Stimulated activated CD4-positive, alpha-beta T cell treated with anti-CD3 and anti-CD28 coated beads, Interleukin-2, amount 100 ng/mL, for 24 hours (primary cell): ENCODE measurements at places on chromosomes 1 and 21.

GRCh38 chr1:42198251-42198650 is 33.7 kb upstream of the GUCA2A start:
- no peak for DNase-seq

DNA sequence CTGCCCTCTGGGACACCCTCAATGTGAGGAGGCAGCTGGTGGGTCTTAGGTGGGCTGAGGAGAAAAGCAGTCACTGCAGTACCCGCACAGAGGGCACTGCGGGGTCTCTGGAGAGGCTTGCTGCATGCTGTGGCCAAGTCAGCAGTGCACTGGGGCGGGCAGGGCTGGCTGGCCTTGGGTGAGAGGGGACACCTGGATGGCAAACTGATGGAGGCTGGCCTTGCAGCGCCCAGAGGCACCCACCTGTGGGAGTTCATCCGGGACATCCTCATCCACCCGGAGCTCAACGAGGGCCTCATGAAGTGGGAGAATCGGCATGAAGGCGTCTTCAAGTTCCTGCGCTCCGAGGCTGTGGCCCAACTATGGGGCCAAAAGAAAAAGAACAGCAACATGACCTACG is 3.2 kb downstream of the ELF3 start:
- DNase-seq, result no peak

DNA sequence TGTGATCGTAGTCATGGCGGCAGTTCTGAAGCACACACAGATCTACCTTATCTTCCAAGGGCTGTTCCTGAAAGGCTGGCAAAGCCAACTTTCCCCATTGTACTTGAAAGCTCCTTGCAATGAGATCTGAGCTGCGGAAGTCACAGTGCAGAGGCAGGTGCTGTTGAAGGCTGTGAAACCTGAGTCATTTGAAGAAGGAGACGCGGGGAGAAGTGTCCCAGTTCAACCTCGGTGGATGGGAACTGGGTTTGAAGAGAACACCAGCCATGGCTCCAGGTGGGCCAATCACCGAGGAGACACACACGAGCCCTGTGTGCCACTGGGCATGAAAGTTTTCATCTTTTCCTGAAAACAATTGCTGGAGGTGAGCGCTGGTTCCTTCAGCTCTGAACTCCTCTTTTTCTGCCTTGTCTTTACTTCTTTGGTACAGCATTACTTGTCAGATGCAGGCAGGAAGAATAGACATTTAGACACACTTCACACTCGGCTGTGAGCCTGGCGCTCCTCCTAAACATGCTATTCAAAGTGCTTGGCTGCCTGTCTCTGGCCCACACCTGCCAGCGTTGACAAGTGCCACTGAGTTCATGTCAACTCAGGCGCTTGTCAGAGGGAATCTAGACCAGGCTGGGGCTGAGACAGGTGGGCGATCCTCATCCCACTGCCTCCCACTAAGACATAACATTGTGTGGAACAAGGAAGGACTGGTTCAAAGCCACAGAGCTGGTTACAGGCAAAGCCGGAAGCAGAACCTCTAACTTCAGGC is 25.7 kb upstream of the PDE9A start:
- DNase-seq, result no peak

DNA sequence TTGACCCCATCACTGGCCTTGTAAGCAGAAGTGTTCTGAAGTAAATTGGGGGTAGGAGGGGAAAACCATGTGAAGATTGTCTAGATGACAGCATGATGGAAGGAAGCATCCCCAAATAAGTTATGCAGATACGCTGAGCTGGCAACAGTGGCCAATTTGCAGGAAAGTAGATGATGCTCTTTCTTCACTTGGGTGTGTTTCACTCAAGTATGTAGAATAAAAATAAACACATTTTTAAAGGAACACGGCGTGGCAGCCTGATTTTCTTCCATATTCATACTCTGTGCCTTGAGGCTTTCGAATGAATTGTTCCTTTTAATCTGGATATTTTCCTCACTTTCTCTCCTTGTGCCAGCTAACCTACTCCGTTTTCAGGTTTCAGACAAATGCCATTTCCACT is 295.5 kb upstream of the DPYD start:
- no peak for DNase-seq

- DNase-seq, result no peak
These were observed 12.0 kb downstream of the PGBD5 start for GRCh38 chr1:230414102-230414501.

GRCh38 chr21:16002874-16003466 is 273.2 kb downstream of the USP25 start:
- no peak for DNase-seq

DNA sequence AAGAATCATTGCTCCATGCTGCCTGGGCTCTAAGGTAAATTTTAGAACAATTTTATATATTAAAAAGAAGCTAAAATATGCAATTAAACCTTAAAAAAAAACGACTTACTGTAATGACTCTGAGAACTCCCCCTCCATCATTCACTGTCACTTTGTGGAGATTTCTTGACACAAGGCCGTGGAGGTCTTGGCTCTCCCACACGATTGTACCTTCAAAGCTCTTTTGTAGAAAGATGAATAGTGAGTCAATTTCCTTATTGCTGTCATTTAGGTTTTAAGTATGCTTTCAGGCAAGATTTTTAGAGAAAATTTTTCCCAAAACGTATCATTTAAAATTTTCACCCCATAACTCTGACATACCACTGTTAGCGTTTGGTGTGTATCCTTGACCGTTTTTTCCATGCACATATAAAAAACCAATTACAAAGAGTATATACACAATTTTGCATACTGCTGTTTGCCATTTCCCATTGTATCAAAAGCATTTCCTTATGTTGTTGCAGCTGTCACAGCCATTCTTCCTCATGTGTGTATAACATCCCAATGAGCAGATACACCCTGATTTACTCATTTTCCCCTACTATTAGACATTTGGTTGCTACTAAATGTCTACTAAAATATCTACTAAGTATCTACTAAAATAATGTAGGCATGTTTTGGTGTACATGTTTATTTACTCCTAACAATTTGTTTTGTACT is 33.4 kb downstream of the B3GALNT2 start:
- no peak for DNase-seq

- DNase-seq, result no peak
These were observed 48.7 kb upstream of the KIF1B start for GRCh38 chr1:10161541-10162290.

GRCh38 chr21:41766883-41767605 is at the start of gene RIPK4:
Gene RIPK4, minus strand, starts transcription at chr21:41767052. Its CDS starts 11 bp downstream, at chr21:41767041.
- peak; percentile 74 for DNase-seq

DNA sequence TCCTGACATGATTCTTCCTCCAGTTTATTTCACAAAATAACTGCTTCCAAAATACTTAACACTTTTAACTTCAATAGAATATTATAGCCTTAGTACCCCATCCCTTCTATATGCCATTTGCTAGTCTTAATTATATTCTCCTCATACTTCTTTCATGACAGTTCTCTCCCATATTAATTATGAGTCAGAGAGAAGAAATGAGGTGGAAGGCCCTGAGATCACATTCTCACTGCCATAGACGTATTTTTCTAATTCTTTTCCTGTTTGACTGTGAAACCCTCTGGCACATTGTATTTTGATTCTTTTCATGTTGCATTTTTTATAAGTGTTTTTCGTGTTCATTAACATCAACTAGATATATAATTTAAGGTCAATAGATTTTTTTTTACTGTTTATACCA is 88.4 kb downstream of the GTF2B start:
- no peak for DNase-seq
